CD4-positive, alpha-beta T cell treated with Interleukin-21 for 1 hour (primary cell): ENCODE measurements at places on chromosomes 2 and 18.

GRCh38 chr2:24253303-24253919 is 78.6 kb downstream of the FAM228A start:
- no peak for DNase-seq

DNA sequence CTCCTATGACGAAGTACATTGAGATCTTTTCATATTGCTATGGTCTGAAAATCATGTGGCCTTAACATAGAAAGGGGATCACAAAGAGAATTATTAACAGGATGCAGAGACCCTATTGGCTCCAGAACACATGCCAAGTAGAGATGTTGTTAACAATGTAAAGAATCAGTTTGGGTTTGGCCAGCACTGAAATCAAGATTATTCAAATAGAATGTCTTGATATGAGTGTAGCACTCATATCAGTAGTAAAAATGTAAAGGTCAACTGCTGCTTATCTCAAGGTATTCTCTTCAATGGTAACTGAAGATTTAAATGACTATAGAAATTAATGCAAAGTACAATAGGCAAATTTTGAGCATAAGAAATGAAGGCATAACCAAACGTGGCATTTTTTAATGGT is 262.8 kb downstream of the PTH2R start:
- DNase-seq = no peak

GRCh38 chr2:202007015-202007982 is 26.4 kb upstream of the FZD7 start:
- DNase-seq = no peak

DNA sequence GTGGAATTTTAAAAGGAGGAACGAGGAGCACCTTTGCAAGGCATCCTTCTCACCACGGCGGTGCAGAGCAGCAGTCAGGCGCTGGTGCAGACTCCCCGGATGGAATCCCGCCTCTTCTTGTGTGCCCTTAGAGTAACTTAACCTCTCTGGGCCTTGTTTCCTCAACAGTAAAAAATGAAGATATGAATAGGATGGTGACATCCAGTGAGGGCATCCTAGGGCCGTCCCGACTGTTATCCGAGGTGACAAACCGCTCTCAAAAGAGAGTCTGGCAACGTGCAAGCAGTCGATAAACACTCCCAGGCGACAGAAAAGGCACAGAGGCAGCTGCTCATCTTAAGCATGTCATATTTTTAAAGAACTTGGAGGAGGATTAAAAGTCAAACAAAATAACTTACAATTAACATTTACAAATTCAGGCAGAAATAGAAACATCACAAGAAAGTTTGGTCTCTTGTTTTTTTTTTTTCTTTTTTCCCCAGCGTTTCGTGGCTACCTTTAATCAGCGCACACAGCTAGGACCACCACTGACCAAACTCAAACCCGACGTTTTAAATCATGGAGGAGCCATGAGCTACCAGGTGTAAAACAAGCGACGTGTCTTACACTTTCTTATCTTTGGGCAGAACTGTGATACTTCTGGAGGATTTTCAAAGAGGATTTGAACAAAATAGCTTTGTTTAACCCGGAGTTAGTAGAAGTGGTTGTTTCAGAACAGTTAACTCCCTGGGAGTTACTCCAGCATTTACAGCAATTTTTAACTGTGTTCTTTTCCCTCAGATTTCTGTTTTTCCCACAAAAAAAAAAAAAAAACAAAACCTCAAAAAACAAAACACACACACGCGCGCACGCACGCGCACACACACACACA is 2.1 kb downstream of the MBP start:
- peak; percentile 41 for DNase-seq

DNA sequence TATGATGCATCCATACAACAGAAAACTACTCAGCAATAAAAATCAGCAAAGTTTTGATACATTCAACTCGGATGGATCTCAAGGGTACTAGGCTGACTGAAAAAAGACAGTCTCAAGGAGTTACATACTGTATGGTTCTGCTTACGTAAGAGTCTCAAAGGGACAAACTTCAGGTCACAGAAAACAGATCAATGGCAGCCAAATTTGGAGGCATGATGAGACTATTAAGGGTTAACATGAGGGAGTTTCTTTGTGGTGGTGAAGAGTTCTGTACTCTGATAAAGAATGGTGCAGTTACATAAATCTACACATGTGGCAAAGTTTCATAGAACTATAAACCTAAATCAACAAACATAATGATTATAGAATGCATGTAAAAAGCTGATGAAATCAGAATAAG is 81.4 kb downstream of the COBLL1 start:
- DNase-seq = no peak

DNA sequence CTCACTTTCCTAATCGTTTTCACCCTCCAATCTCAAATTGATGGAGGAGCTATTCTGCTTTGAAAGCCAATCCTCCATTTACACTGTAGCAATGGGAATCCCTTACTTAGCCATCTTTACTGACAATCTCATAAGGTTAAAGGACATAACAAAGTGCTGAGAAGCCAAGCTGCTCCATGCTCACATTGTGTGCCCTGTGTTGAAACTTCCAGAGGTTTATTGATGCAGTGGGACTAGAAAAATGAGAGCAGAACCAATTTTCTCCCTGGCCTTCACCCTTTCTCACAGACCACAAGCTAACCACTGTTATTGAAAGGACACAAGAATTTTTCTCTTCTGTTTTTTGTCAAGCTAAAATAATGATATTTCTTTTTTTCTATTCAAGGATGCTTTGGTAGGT is 63.8 kb downstream of the CSRNP3 start:
- no peak for DNase-seq

DNA sequence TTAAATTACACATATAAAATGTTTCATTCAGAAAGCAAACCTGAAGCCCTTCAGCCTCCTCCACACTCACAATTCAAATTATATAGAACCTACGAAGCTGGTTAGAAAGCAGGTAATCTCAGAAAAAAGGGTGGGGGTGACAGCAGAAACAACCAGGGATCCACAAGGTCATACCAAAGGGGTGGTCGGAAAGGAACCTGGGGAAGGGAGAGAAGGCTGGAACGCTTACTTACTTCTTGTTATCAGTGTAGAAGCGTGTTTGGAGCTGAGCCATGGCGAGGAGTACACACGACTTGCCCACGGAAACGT is 316 bp downstream of the WDR12 start:
- no peak for DNase-seq

GRCh38 chr2:162007447-162008040 is 66.5 kb downstream of the DPP4 start:
- peak; percentile 50 for DNase-seq
